ENCODE measurements at places on chromosomes 3 and 15.

- no peak for DNase-seq
Observed at GRCh38 chr3:59728587-59728908, 678.7 kb upstream of the CFAP20DC start.

DNA sequence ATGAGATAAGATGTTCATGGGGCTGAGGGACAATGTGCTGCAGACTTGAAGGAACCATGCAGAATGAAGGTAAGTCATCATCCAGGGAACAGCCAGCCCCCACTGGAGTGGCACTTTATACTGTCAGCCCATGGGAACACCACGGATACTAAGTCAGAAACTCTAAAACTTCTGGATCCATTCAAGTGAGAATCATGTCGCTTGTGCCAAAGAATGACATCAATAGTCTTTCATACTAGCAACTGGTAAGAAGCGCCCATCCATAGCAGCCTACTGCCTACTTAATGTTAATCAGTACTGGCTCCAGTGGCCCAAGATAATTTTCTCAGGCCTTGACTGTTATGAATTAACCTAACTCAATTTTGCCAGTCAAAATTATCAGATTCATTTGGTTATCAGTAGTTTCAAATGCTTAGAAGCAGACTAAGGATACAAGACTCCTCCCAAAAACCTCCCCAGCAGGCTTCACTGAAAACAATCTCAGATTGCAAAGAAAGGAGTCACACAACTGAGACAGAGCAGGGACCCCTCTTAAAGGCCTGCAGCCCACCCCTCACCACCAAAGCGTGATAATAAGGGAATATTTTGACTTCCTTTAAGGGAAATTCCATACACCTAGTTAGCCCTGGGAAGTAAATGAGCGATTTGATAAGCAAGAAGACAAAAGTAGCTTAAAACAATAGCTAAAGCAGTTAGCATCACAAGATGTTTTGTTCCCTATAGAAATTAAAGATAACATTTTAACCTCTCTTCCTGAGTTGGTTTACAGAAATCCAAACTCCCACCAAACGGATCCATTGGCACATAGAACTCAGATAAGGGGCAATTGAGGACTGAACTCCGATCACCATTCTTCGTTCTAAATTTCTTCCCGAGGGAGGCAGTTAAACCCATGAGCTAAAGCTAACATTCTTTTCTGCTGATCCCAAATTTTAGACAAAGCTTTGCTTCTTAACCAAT lies 98.8 kb downstream of the TGFBR2 start:
- no peak for DNase-seq

GRCh38 chr3:188338086-188338485 lies 184.1 kb downstream of the LPP start:
- no peak for DNase-seq

GRCh38 chr3:194865615-194866014 lies 179.9 kb downstream of the FAM43A start:
- DNase-seq: no peak

DNA sequence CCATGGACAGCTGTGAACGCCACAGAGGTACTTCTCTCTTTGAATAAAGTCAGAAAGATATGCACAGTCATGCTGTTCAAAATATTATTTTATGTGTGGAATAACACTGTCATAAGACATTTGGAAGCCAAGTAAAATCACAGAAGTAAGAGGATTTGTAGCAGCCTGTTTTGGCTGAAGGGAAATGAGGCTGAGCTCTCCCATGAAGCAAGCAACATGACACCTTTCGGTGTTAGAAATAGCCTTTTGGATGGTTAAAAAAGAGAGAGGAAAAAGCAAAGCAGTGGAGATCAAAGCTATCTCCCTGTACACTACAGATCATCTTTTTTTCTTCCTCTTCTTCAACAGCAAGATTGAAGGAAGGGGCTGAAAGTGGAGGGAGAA lies 755.3 kb downstream of the ROBO1 start:
- no peak for DNase-seq

DNA sequence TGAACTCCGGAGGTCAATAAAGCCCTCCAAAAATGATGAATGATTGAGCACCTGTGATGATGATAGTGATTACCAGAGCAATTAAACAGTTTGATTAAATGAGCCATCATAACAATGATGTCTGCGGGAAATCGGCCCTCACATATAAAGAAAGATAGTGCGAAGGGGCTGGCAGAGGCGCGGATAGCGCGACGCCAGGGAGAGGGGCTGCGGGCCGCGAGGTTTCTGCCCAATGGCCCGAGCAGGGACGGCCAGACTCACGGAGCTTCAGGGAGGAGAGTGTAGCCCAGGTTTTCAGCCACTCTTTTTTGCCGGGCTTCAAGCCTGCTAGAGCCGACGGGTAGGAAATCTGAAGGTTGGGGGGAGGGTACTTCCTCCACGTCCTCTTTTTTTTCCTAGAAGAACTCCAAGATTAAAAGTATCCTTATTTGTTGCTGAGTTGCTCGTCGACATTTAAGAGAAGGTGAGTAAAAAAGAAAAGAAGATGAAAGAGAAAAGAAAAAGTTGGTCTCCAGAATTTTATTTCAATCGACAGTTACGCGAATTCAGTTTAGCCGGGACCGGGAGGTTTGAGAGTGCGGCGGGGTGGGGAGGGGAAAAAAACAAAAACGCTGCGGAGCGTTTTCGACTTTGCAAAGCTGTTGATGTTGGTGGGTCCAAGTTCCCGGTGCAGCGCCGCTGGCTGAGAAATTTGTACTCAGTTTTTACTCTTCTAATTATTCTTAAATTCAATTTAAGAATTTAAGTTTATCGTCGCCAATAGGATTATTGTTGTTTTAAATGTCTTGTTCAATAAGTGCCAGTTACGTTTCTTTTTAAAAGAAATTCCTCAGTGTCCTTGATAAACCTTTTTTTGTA lies 2.2 kb upstream of the MEIS2 start:
- DNase-seq: peak; percentile 30

DNA sequence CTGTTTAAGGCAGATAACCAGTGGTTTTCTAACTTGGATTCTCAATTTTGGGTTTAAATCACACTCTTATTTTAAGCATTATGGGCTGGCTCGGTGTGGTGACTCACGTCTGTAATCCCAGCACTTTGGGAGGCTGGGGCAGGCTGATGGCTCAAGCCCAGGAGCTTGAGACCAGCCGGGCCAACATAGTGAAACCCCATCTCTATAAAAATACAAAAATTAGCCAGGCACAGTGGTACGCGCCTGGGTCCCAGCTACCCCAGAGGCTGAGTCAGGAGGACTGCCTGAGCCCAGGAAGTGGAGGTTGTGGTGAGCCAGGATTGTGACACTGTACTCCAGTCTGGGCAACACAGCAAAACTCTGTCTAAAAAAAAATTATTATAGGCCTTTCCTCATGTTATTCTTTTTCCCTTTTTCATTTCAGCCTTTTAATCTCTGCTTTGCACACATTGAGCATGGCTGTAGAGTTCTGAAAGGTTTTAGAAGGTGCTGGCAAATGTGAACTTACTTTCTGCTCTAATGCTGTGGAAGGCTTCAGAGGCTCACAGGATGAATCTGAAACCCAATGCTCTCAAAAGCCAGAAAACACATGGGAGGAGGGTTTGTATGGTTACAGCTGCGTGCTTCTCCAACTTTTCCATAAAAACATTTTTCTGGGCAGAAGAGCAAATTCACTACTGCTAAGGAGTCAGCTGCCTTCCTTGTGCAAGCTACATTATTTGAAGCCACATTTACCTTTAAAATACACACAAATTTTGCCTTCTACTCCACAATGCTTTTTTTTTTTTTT lies 32.5 kb downstream of the CHAC1 start:
- no peak for DNase-seq

- DNase-seq: no peak
Observed at GRCh38 chr3:179801856-179802255, 149.0 kb downstream of the USP13 start.

DNA sequence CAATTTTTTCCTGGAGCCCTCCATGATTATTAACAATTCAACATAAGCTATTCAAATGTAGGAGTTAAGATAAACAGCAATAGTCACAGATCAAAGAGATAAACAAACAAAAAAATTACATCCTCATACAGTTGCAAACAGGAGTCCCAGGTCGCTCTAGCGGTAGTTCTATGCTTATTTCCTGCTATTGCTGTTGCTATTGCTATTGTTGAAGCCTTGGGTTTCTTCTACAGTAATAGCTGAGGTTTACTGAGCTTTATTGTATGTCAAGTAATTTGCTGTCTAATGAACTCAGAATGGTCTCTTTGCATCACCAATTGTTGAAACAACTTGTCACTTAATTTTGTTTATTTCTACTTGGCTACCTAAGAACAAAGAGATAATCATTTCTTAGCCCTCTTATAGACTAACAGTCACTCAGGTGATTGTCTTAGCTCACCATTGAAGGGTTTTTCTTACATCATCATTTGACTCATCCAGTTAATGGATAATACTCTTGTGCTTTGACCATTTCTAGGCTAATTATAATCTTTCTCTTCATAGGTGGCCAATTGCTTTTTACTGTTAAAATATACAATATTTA lies 654.6 kb downstream of the MECOM start:
- no peak for DNase-seq

DNA sequence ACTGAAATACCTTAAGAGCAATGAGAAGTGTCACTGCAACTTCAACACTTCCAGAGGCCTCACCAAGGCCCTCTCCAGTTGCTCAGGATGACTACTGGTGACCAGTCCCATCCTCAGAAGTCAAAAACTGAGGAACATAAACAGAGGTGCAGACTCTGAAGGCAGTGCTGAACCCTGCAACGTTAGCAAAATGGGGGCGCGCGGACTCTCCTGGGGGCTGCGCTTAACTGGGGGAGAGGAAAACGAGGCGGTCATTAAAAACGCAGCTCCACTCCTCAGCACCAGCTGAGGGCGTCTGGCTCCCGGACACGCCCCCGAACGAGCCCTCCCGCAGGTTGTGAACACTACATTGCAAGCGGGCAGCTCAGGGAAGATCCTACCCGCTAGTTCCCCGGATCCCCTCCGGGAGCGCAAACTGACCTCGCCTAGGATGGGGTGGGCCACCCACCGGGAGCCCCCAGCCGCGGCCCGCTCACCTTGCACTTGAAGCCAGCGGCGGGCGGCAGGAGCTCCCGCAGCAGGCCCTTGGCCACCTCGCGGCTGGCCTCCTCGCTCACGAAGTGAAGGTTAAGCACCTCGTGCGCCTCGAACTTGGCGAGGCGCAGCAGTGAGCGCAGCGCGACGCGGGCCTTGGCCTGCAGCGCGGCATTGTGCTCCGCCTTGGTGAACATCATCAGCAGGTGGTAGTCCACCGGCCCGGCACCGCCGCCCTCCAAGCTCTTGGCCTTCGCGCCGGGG lies 711 bp downstream of the XXYLT1 start:
- DNase-seq: peak; percentile 74

GRCh38 chr3:109275702-109276293 lies 40.5 kb downstream of the DPPA2 start:
- peak; percentile 59 for DNase-seq

DNA sequence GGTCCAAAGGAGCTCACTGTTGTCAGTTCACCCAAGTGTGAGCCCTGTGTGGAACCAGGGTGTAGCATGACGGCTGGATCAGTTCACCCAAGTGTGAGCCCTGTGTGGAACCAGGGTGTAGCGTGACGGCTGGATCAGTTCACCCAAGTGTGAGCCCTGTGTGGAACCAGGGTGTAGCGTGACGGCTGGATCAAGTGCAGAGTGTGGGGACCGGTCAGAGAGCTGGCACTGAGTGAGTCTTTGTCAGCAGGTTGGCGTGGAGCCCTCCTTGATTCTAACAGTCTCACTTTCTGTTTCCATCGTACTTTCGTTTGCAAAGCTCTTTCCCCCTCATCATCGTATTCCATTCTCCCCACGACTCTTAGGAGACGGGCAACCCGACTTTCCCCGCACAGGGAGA lies 57.9 kb upstream of the DLG1 start:
- DNase-seq: peak; percentile 73

DNA sequence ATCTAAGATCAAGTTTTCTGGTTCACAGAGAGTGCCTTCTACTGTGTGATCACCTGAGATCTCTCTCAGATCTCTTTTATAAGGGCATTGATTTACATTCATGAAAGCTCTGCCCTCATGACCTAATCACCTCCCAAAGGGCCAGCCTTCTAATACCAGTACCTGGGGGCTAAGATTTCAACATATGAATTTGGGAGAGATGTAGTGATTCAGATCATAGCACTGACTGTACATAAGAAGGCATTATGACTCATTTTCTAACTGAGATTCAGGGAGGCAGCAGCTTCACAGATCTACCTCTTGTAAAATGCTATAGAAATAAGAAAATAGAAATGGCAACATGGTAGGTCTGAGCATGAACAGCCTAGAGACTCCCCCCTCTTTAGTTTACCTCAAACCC lies 39.6 kb downstream of the VGLL3 start:
- DNase-seq: no peak

DNA sequence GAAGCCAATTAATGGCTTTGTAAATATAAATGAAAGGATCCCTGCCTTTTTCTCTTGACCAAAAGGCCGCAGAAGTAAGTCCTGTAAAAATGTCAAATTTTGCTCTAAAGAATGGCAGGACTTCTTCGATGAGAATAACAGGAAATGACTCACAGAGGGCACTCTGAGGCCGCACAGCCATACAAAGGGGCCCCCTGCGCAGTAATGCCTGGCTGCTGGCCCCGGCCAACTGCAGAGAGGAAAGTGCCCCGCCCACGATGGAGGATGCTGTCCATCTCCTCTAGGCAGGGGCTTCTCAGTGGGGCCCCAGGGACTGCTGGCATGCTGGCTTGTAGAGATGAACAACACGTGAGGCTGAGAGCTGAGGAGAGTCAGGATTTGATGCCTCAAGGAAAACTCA lies 18.1 kb upstream of the SCN10A start:
- DNase-seq: peak; percentile 74

GRCh38 chr3:159866201-159866746 lies 122.4 kb upstream of the IL12A start:
- DNase-seq: no peak

GRCh38 chr15:100216182-100216581 lies 125.6 kb downstream of the ADAMTS17 start:
- DNase-seq: peak; percentile 40

DNA sequence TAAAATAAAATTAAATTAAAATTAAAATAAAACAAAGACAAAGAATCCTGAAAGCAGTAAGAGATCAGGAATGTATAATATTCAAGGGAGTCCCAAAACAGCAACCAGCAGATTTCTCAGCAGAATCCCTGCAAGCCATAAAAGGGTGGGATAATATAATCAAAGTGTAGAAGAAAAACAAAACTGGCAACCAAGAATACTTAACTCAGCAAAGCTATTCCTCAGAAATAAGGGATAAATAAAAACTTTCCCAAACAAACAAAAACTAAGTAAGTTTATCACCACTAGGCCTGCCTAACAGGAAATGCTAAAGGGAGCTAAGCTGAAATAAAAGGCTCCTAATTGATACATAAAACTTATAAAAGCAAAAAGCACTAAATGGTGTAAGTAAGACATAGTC lies 29.8 kb downstream of the THBS1 start:
- no peak for DNase-seq

DNA sequence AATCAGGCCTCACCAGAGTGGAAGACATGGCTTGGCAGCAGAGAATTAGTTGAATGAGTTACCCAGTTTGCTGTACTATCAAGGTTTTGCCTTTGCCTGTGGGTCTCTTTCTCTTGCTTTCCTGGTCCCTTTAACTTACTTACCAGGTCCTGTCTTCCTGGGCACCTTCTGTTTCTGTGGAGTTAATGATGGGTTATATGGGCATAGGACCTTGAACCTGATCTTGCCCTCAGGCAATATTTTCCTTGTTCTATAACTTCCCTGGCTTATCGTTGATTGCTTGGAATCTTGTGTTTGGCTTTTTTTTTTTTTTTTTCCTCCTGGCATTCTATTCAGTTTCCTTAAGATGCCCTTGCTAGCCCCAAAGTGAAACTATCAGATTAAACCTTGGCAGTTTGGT lies 106.8 kb downstream of the HHLA2 start:
- no peak for DNase-seq

Measured in right cardiac atrium (tissue), 5 donors.